ENCODE measurements at places on chromosomes 1 and 21.

GRCh38 chr1:210681158-210681557, 352.5 kb downstream of the HHAT start:
- DNase-seq = no peak

DNA sequence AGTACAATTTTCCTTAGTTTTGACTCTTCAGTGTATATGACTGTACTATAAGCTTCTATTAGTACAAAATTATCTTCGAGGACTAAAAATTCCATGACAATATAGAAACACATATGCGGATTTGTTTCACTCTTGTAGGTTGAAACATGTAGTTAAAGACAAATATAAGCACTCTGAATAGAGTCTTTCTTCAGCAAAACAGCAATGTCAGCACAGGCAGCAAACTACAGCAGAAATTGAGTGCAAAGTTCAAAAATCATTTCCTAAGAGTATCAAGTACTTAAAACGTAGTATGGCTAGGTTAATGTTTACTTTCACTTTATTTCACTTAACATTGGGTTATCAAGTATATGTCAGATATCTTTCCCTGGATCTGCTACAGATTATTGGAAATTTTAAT, 106.7 kb downstream of the FAF1 start:
- DNase-seq = no peak

DNA sequence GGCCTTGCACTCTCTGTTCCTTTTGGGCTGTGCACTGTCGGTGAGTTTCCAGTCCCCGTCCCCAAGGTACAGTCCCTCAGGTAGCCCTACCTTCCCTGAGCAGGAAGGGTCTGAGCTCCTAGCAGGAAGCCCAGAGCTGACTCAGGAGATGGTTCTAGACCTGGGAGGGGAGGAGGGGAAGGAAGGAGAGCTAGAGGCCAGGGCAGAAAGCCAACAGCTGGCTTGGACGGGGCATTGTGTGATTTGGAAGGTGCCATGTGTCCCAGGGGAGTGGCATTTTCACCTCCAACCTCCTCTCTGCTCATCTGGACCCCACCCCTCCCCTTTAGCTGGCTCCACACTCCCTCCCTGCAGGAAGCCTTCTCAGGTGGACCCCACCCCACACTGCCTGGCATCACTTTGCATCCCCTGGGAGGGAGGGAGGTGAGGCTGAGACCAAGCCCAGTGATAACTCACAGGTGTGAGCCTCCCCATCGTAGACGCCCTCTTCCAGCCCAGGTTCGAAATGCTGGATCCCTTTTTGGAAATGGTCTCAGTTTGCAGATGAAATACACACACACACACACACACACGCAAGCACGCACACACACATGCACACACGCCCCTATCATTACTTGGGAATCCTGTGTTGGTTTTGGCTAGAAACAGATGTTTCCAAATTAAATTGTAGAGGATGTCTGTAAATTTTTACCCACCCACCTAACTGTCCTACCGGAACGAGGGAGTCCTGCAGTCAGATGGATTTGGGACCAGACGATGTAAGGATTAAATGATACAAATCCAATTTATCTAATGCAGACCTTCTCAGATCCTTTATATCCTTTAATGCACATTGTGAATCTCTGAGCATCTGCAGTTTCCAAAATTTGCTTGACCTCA, 19.7 kb upstream of the IFNLR1 start:
- DNase-seq = no peak

GRCh38 chr1:188056011-188056410, 1227.3 kb downstream of the PLA2G4A start:
- DNase-seq = no peak

- no peak for DNase-seq
These were observed 67.5 kb upstream of the GFI1 start for GRCh38 chr1:92554216-92554615.

DNA sequence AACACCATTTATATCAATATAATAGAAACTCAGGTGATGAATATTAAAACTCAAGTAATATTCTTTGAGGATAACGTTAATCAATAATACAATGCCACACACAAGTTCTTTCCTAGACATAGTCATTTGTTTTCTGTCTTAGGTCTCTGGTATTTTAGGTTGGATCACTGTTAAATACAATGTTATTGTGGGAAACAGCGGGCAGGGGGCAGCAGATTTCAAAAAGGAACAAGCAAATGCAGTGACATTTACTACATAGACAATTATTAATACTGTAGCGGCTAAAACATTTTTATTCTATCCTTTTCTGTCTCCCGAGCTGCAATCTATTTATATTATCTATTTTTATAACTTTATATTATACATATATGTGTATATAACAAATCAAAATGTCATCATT, 186.4 kb upstream of the ZNHIT6 start:
- DNase-seq = peak; percentile 50

DNA sequence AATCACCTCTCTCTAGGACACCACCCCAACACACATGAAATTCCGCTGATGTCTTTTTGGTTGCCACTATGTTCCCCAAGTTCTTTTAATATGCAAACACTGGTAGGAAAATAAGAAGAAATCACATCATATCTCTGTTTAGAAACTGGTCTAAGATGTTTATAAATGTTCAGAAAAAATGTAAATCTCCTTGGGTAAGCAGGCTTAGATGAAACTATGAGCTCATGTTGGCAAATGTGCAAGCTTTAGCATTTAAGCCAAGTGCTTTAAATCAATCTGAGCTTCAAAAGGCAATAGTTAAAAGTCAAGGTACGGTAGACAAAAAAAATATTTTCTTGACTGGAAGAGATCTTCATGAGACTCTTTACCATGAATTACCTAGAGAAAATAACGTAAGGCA, 25.2 kb upstream of the SLAMF9 start:
- no peak for DNase-seq

- DNase-seq = no peak
These were observed 254.7 kb downstream of the ATG4C start for GRCh38 chr1:63038586-63038985.

DNA sequence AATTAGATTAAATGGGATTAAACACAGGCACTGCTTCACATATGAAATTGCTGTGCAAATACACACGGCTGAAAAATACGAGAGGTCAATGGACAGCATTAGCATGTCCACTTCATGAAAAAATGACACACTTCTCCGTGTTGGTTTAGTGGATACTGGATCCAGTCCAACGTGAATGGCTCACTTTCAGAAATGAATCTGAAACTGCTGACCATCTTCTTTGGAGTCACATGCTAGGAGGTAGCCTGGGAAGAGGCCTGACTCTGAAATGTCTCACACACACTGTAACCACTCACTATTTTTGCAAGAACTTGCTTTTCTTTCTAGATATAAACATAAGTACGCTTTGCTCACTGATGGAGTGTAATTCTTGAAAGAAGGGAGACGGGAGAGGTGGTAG, 127.3 kb downstream of the HLCS start:
- no peak for DNase-seq

- DNase-seq = no peak
These were observed 205.1 kb downstream of the PLPP3 start for GRCh38 chr1:56374026-56374974.

DNA sequence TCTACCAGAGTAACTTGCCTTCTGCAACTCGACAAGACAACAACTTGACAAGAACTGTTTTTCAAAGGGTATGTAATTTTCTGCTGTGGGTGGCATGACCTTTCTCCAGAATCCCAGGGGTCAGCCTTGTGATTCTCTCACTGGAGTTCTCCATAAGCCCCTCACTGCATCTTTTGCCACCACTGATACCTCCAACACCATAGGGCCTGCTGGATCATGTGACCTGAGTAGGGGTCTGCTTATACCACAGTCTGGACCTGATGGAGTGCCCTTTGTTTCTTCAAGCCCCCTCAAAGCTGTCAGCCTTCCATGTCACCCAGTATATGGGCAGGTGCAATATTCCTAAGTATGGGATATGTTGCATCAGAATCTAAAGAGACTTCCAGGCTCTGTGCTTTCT, 31.6 kb upstream of the DIPK1A start:
- no peak for DNase-seq

GRCh38 chr1:119141020-119141424, 569 bp upstream of the WARS2 start:
- peak; percentile 36 for DNase-seq

GRCh38 chr1:54041806-54042205, 11.2 kb downstream of the TMEM59 start:
- DNase-seq = no peak

DNA sequence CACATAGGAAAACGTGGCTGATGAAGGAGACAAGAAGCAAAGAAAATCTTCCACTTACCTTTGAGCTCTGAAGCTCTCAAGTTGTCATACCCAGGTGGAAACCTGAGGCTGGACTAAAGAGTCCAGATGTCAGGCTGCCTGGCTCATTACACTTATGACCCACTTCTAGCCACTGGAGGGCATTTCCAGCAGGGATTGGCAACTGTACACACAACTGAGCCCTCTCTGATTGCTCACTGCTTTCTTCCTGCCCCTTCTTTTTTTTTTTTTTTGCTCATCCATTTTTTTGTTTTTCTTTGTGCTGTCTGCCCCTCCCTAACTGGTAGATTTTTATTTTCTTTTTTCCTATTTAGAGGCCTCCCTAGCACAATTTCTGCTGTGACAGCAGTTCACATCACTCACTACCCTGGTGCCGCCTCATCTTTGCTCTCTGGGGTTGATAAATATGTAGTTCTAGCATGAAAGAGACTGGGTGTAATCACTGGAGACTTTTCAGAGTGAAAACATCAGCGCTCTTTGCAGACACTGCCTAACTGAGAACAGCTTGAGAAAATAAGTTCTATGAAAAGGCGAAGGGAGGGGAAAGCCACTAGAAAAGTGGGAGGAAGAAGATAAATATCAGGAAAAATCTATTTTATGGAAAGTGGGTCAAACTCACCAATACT, 334.5 kb downstream of the NUF2 start:
- DNase-seq = no peak

GRCh38 chr1:65319141-65319540, 9.8 kb downstream of the DNAJC6 start:
- DNase-seq = no peak

GRCh38 chr1:119588621-119589020, 59.4 kb downstream of the ZNF697 start:
- no peak for DNase-seq

GRCh38 chr1:157993147-157993917, at the start of gene KIRREL1:
TSS of gene KIRREL1 (plus strand) at chr1:157993645. CDS start at chr1:157993677, 32 bp downstream.
- DNase-seq = peak; percentile 74

- peak; percentile 98 for DNase-seq
These were observed 21.7 kb upstream of the IRF2BP2 start for GRCh38 chr1:234631721-234632125.

DNA sequence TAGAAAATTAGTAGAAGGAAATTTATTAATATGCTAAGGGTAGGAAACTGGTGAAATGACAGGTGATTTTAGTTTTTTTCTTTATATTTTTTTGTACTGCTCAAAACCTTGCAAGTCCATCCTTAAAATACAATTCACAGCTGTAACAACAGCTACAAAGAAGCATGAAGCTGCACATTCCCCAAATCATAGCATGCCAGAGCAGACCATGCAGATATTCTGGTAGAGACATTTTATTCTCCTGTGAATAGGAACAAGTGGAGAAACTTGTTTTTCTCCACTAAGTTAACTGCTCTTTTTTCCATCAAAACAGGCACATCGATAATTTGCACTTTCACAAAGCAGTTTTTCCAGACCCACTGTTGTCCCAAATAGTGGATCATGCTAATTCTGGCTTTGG, 1125.7 kb downstream of the BRINP3 start:
- DNase-seq = no peak

- no peak for DNase-seq
These were observed 43.6 kb upstream of the DPH5 start for GRCh38 chr1:101069158-101069557.

DNA sequence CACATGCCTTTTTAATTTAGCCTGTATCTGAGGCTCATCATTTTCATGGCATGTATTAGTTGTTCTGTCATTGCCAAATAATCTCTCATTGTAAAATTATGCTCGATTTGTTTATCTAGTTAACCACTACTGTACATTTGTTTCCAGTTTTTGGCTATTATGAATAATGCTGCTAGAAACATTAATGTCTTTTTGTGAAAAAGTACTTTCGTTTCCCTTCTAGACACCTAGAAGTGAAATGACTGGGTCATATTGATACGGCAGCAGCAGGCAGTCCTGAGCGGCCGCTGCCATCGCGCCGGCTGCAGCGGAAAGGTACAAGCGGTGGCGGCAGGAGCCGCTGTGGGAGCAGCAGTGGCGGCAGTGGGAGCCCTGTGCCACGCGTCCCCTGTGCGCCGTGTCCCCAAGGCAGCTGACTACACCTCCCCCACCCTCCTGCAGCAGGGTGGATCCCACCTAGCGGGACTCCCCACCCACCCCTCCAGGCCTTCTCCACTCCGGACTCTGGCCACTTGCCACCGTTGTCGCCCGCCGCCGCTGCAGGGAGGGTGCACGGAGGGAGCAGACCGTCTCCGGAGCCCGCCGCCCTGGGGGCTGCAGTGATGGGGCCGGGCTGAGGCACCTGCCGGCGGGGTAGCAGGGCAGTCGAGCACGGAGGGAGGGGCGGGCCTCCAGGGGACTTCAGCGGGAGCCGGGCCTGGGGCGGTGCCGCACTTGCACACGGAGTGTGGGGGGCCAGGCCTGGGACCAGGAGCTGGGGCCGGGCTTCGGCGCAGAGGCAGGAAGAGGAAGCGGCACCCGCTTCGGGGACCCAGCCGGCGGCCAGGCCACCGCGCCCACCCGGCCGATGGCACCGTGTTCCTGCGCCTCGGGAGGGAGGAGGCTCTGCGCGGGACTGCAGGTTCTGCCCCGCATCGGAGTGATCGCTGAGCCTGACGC, 66.8 kb upstream of the RGS7 start:
- DNase-seq = peak; percentile 47

GRCh38 chr1:246037832-246038231, 469.2 kb downstream of the SMYD3 start:
- no peak for DNase-seq

DNA sequence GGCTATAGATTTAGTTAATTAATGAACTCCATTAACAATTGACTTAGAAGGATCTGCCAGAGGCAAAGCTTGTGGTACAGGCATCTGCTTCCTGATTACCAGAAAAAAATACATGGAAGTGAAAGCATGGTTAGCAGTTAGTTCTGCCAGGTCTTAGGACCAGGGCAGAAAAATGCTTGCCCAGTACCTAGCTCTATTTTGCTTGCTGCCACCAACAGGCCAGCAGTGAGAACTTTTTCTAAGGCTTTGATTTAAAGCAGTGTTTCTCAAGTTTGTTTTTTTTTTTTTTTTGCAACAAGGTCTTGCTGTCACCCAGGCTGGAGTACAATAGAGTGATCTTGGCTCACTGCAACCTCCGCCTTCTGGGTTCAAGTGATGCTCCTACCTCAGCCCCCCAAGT, 16.4 kb upstream of the MTF1 start:
- peak; percentile 59 for DNase-seq

DNA sequence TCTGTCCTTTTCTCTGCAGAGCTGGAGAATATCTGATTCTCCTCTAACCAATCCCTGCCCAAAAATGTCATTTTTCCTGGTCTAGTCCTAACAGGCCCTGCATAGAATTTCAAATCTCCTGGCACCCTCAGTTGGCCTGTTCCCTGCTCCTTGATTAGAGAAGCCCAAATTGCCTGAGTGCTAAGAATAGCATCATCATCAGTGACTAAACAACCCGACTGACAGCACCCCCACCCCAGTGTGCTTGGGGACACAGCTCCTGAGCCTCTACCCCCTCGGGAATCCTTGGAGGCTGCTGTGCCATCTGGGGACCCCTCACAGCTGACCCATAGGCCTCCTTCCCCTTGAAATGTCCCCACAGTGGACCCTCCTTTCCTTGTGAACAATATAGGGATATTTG, 94.4 kb downstream of the DDX20 start:
- no peak for DNase-seq
